ENCODE measurements at places on chromosomes 1 and 21.

GRCh38 chr1:110176299-110176956, 26.1 kb downstream of the SLC6A17 start:
- no peak for DNase-seq

DNA sequence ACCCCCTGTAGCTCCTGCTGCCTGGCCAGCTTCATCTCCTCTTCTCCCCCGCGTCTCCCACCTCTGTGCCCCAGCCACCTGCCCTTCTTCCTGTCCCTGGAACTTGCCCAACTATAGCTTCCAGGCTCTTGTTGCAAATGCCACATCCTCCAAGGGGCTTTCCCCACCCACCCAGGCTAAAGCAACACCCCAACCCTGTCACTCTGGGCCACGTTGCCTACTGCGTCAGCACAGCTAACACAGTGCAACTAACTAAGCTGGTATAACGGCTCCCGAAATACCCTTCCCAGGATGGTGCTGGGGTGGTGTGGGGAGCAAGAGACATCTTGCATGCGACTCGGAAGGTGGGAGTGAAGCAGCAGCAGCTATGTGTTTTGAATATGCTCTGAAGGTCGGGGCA, 19.7 kb downstream of the CAMK2N1 start:
- no peak for DNase-seq

DNA sequence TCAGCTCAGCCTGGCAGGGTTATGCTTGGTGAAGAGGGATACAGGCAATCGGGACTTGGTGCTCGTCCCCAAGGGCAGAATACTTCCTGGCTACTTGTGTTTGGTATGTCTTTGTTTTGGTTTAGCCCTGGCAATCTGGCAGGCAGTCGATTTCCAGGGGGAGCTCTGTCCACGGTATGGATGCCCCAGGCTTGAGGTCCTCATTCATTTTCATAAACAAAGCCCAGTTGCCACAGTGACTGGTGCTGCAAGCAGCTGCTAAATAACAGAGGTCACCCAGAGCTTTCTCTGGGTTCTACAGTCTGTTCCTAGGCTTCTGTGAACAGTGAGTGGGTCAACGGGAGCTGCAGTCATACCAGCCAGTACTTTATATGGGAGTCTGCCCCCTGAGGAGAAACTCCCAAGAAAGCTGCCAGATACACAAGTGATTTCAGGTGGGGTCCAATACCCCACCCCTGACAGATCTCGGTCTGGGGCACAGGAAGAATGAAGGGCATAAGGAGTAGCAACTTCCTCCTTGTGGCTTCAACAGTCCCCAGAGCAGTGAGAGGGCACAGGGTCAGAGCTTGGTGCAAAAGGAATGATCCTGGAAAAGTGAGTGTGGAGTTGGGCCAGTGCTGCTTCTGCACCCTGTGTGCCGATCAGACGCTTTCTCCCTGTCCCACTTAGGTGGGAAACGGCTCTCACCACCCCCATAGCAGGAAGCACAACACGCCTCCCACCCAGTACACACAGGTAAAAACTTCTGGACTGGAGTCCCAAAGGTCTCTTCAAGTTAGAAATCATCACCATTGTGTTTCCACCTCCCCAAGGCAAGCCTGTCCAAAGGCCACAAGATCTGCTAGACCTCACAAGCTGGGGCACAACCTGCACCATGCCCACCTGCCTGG, 55.5 kb downstream of the TGFBR3 start:
- no peak for DNase-seq

GRCh38 chr21:45905196-45905595, 76.4 kb upstream of the COL6A1 start:
- DNase-seq, result no peak

GRCh38 chr21:44706026-44706705, 5.2 kb downstream of the TSPEAR start:
- no peak for DNase-seq

- DNase-seq, result no peak
Measured at GRCh38 chr1:112711041-112711440, 4.1 kb downstream of the PPM1J start.

DNA sequence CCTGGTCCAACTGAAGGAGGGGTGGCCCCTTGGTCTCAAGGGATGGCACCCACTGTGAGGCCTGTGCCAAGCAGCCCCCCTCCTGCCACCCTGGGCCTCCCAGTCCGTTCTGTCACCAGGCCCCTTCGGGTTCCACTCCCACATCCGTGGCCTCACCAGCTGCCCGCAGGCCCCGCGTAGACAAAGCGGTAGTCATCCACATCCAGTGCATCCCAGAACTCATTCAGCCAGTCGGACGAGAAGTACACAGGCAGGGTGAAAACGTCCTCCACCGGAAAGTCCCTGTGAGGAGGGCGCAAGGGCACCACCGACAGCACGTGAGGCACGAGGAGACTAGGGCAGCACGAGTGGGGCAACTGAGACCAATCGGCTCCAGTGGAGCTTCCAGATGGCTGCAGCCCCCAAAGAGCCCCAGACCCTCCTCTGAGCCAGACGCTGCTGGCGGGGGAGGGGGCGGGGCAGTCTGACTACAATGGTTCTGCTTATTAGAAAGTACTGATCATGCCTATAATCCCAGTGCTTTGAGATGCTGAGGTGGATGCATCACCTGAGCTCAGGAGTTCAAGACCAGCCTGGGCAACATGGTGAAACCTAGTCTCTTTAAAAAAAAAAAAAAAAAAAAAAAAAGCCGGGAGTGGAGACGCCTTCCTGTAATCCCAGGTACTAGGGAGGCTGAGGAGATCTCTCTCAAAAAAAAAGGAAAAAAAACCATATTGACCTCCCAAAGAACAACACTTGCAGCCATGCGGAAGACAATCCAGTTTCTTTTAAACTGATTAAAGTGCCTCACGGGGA, 1.2 kb downstream of the JMJD4 start:
- DNase-seq, result no peak

GRCh38 chr1:23198373-23198772, 18.9 kb downstream of the HTR1D start:
- DNase-seq, result no peak

DNA sequence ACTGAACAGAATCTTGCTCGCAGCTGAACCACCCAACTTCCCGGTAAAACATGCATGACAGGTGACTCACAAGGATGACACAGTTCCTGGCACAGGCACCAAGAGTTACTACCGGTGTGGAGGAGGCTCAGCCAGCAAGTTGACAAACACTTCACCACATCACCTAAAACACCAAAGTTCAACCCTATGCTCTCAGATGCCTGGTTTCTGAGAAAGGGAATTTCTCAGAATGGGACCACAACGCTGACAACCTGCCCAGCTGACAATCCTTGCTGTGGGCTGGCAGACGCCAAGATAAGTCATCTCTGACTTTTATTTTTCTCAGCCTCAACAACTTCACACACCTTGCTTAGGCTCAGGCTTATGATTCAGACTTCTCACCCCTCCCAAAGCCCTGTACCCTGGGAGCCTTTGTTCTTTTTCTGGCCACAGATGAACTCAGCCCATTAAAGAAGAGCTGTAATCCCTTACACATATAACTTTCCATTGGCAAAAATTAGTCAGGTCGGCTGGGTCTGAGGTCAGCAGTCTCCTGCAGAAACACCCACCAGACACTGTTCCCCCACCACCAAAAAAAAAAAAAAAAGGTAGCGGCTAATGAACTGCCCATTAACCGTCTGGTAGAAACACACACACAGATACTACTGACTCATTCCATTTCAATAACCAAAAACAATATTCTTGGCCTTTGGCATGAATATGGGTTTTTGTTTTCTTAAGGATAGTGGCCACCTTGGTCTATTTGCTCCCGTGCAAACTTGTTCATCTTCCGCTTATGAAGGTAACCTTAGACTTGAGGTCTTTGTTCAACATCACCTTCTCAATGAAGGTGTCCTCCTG, 10.8 kb upstream of the TIAM1 start:
- DNase-seq, result no peak

DNA sequence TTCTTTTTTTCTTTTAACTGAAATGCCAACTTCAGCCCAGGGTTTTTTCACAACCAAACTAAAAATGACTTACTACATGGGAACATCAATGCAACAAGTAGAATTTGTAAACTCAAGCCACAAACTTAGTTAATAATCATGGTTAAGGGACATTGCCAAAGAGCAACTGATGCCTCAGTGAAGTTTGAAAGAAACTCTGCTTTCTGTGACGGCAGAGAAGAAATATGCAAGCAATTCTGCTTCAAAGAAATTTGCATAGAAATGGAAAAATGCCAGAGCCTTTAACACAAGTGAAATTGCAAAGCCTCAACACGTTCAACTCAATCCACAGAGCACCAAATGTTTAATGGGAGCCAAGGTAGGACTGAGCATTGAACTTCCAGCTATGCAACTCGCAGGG, 5.0 kb upstream of the CHD5 start:
- DNase-seq, result no peak

DNA sequence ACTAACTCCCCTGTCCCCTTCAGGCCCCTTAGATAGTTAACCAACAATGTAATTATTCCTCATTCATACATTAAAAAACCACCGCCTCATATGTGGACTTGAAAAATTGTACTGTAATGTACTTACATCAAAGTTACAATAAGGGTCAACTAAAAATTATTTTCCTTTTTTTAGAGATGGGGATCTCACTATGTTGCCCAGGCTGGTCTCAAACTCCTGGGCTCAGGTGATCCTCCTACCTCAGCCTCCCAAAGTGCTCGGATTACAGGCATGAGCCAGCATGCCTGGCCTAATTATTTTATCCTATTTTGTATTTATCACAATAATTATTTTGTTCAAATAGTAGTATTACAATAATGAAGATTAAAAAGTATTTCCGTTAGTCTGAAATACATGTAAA, 12.6 kb downstream of the RPL5 start:
- no peak for DNase-seq

GRCh38 chr21:25273959-25274358, 333.3 kb downstream of the MRPL39 start:
- no peak for DNase-seq

GRCh38 chr1:94757931-94758330, 62.2 kb upstream of the SLC44A3 start:
- no peak for DNase-seq

GRCh38 chr1:35883635-35884101, 659 bp downstream of the AGO1 start:
- DNase-seq, result peak; percentile 6

DNA sequence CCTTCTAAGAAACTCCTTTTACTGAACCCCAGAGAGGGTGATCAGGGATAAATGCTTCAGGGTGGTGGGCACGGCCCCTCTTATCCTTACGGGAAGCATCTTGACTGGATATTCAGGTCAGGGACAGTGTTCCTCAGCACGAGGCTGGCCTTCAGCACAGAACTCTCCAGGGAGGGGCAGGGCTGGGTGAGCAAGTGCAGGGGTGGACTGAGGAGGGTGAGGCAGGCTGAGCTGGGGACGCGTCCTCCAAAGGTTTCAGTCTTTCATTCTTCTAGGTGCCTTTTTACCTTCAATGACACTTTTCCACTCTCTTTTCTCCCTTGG, 52.3 kb downstream of the RASSF5 start:
- no peak for DNase-seq

DNA sequence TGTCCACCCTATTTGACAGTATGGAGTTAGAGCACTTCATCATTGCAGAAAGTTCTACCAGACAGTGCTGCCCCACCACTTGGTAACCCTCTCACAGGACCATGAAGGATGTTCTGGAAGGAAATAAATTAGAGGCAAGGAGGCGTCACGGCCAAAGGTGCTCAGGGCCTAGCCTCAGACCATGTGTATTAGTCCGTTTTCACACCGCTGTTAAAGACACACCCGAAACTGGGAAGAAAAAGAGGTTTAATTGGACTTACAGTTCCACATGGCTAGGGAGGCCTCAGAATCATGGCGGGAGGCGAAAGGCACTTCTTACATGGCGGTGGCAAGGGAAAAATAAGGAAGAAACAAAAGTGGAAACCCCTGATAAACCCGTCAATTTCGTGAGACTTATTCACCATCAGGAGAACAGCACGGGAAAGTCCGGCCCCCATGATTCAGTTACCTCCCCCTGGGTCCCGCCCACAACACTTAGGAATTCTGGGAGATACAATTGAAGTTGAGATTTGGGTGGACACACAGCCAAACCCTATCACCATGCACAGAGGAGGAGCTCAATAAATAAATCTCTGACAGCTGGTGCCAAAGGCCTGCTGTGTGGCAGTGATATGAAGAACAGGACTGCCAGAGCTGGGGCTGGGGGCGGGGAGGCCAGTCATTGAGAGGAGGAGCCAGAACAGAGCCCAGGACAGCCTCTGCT, 75.8 kb downstream of the FHAD1 start:
- no peak for DNase-seq

DNA sequence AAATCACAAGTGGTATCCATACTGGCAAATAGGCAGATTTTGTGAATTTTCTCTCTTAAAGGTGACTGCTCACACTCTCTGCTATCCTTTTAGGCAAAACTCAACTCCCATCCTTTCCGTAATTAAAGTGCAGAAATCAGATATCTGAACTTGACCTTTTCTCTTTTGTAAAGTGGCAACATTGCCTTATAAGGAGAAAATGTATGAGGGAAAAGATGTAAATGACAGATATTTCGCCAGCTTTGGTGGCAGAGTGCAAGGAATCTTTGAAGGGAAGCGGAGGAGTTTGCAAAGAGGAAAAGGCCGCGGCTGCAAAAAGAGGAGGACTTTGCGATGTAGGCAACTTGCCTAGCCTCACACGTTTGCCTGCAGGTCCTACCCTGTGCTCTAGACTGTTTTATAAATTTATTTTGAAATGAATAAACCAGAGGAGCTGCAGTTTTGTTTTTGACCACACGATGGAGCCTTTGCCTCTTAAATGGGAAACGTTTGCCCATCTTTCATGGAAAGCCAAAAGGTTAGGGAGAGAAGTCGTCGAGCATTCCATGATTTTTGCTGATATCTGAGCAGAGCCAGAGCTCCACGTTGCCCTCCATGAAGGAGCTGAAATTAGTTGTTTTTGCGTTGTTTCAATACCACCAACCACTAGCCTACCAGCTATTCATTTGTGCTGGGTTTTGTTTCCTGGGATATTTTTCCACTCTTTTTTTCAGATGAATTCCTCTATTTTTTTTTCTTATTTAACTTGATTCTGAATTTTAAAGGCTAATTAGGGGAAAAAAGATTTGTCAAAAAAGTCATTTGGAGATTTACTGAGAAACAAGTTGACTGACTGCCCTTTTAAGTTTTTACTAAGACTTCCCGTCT, 242.3 kb downstream of the LMX1A start:
- DNase-seq, result no peak

DNA sequence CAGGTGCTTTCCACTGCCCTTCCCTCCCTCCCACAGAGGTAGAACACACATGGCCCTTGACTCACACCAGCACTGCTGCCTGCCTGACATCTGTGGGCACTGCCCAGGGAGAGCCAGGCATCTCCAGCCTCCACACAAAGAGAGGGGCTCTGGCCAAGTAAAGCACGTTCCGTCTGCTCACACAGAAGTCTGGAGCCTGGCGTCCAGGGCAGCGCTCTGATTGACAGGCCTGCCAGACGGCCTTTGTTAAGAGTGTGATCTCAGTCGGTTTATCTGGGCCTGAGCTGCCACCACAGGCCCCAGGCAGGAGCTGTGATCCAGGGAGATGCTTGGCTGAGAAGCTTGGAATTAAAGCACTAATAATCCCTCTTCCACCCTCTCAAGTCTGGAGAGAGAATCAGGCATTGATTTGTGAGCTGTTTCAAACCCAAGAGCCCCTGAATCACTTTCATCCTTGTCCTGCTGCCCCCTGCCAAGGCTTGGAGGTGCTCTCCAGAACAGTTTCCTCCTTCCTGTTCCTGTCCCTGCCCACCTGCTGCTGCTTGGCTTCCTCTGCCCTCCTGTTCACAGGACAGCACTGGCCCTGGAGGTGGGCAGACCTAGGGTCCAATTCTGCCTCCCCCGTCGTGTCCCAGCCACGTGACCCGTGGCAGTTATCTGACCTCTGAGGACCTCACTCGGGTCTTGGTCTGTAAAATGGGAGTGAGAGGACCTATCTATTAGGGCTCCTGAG, 3.7 kb downstream of the DMRTB1 start:
- DNase-seq, result no peak

Measured in stimulated activated CD8-positive, alpha-beta memory T cell treated with anti-CD3 and anti-CD28 coated beads, Interleukin-15, amount 100 ng/mL, for 24 hours (primary cell).